ENCODE measurements at places on chromosomes 1 and 21.

GRCh38 chr1:25795211-25795610, 4.8 kb upstream of the SELENON start:
- no peaks in the 10 kb centered on the region for H3K27me3 ChIP-seq
- H3K27ac ChIP-seq: no peak overlapping the region
- H3K4me1 ChIP-seq: peaks cover 5% of the 10 kb centered on the region
- no peaks in the 10 kb centered on the region for H3K36me3 ChIP-seq
- DNase-seq: no peak

DNA sequence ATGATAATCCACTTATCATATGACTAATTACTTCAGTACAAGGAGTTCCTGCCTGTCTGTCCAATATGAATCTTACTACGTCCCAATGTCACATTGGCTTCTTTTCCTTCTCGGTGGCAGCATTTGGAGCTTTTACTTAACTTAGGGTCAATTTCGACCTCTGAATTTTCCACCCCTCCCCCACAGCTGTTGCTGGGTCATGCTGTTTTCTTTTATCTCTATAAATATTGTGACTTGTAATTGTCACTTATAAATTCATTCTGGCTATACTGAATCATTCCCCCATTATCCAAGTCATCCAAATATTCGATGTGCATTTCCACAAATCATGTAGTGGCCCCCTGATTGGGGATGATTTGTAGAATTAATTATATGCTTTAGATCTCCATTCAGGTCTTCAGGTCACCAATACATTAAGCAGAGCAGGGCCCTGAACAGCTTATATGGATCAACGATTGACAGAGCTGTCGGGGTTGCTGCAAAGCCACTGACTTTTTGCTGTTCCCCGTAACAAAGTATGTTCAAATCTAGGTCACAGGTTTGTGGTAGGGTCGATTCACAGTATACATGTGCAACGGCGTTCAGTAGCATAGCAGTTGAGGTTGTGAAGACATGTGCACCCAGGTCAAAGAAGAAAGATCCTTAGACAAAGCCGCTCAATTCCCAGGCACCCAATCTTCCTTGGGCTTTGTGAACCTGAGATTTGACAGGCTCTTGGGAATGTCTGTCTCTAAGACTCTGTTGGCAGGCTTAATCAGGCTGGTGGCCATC, 18.3 kb upstream of the RNU1-4 start:
- no peak overlapping the region for H3K4me3 ChIP-seq
- peaks cover 27% of the 10 kb centered on the region for H3K27me3 ChIP-seq
- peak; percentile 46 for DNase-seq

- no peaks in the 10 kb centered on the region for H3K27me3 ChIP-seq
- no peaks in the 10 kb centered on the region for H3K36me3 ChIP-seq
- no peak overlapping the region for H3K4me3 ChIP-seq
- no peak overlapping the region for H3K27ac ChIP-seq
- peaks cover 23% of the 10 kb centered on the region for H3K4me1 ChIP-seq
Measured at GRCh38 chr1:14852291-14852690, 253.8 kb downstream of the KAZN start.

DNA sequence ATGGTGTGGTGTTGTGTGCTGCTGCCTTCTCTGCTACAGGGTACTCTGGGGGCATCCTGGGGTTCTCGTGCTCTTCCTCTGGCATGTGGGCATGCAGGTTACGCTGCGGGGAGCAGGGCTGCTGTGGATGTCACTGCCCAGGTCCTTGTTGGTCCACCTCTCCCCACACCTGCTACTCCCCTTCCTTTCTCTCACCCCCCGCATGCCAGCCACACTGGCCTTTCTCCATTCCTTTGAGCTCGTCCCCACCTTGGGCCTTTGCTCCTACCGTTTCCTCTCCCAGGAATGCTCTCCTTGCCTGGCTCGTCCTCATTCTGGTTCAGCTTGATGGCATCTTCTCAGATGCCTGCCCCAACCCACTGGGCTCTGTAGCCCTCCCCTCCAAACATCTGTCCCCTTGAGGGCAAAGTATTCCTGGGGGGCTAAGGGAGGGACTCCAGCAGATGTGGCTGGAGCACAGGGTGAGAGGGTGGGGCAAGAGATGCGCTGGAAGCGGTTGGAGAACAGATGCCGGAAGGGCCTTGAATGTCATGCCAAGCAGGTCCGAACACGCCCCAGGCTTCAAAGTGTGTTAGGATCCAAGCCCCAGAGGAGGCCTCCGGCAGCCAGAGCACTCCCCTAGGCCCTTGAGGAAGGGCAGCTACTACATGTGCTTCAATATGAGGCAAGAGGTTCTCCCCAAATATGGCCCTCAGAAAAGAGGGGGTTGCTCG, 23.4 kb downstream of the DMRTB1 start:
- peaks cover 8% of the 10 kb centered on the region for H3K27me3 ChIP-seq
- H3K4me1 ChIP-seq: peaks cover 6% of the 10 kb centered on the region
- DNase-seq: no peak
- H3K27ac ChIP-seq: no peak overlapping the region
- no peak overlapping the region for H3K4me3 ChIP-seq

Measured in SJSA1 (cell line).